Stimulated activated CD4-positive, alpha-beta T cell treated with anti-CD3 and anti-CD28 coated beads, Interleukin-2, amount 100 ng/mL, for 24 hours (primary cell): ENCODE measurements at places on chromosomes 3 and 15.

- DNase-seq, result no peak
Measured at GRCh38 chr3:47841786-47842349, 38.9 kb downstream of the DHX30 start.

GRCh38 chr3:177196008-177196455 lies 1.2 kb downstream of the TBL1XR1 start:
- no peak for DNase-seq

- DNase-seq, result no peak
Measured at GRCh38 chr15:38904298-38904697, 339.7 kb upstream of the RASGRP1 start.

GRCh38 chr3:12356175-12356574 lies 67.3 kb downstream of the PPARG start:
- DNase-seq, result no peak

- no peak for DNase-seq
Measured at GRCh38 chr15:80996247-80996646, 4.5 kb upstream of the TLNRD1 start.

- DNase-seq, result no peak
Measured at GRCh38 chr15:53110999-53111398, 320.9 kb upstream of the ONECUT1 start.

- DNase-seq, result no peak
Measured at GRCh38 chr15:96346409-96346970, 16.0 kb downstream of the NR2F2 start.

DNA sequence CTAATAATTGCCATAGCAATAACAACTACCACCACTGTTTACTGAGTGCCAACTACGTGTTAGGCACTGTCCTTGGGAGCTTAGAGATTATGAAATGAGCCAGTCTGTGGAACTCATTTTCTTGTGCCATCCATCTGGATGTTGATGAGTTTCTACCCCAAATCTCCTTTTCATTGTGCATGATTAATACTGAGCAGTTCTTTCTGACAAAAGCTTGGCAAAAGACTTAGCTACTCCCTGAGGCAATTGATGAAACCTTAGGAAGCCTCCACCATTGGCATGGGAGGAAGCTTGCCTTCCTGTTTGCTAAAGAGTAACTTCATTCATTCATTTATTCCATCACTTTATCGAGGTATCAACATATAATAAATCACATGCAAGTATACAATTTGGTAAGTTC lies 39.8 kb downstream of the PRICKLE2 start:
- DNase-seq, result no peak

DNA sequence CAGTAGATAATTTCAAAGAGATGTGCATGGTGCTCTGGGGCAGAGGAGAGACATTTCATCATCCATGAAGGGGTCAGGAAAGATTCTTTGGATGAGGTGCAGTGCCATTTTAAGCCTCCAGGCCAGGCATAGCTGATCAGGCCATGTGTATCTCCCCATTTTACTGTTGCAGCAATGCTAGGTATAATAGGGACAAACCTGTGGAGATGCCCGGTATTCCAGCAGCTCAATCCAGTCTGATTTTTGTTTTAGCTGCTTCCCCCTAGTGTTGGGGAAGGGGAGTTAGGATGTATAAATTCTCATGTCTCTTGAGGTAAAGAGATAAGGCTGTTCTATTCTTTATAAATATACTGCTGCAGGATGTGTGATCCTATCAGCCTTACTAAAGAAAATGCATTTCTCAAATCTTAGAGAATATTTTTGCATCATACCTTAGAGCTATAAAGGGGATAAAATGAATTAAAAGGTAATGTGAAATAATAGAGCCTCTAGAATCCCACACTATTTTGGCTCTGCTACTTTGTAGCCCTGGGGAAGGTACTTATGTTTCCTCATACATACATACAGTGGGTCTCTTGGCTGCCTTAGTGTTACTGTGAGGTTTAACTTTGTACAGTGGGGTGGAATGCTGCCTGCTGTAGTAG lies 5.2 kb downstream of the CDV3 start:
- no peak for DNase-seq

DNA sequence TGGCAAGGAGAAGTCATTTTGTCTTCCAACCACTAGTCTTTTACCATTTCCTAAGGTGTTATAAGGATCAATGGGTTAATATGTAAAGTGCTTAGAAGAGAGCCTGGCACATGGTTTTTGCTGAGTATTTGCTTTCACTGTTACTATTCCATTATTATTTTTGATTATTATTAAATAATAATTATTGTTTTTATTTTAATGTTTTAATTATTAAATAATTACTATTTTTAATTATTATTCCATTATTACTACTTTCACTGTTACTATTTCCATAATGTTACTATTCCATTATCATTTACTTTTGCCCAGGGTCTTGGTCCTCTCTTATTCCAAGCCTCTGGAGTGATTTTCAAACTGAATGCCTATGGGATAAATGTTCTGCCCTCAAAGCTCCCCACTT lies 48.5 kb downstream of the FSTL1 start:
- DNase-seq, result no peak

DNA sequence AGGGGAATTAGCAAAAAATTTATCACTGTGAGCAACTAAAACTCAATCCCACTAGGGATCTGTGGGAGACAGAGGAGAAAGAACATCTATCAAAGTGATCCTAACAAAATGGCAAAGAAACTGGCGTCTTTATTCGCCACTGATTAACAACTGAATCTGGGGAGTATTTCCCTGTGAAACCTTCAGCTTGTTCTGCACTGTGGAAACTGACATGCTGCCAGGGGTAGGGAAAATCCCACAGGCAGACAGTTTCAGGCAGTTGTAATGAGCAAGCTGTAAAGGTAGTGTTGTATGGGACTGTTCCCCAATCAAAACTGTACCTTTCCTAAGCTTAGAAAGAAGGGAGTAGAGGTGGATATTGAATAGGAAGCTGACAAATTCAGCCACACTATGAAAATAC lies 611.7 kb downstream of the VGLL3 start:
- DNase-seq, result no peak

DNA sequence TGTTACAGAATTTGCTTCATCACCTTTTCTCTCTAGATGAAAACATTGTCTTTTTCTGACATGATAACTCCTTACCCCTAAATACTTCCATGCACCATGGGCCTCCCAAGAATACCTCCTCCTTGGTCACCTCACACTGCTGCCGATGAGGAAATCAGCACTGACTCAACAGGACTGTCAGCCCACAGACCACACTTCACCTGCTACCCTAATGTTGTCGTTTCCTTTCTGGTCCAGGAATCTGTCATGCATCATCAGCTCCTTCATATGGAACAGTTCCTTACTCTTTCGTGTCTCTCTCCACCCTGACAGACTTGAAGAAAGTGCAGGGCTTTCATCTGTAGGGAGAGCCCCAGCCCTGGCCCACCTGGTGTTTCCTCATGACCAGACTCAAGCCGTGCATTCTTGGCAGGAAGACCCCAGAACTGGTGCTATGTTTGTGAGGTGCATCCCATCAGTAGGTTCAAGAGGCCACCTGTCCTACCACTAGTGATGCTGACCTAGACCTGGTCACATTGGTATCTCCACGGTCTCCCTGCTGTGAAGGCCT lies 41.1 kb upstream of the PLXNA1 start:
- DNase-seq, result no peak

GRCh38 chr3:125129512-125129997 lies 73.8 kb upstream of the HEG1 start:
- no peak for DNase-seq
